Stimulated activated CD4-positive, alpha-beta T cell treated with anti-CD3 and anti-CD28 coated beads, Interleukin-1b, Interleukin-23, amount 100 ng/mL, for 1 hour (primary cell): ENCODE measurements at places on chromosomes 7 and 10.

DNA sequence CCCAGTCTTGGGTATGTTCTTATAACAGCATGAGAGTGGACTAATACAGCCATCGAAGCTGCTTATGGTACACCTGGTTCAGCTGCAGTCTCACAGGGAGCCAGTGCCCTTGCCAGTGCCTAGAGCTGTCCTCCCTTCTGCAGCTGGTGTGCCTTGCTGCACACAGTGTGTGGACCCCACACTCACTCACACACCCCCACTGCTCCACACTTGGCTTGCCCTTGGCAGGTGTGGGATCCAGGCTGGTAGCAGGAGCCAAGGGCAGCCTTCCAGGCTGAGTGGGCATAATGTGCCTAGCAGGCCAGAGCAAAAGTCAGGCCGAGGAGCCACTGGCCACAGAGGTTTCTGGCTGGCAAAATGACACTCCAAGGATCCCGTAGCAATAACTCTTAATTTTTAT is 217.3 kb downstream of the GPR158 start:
- no peak for DNase-seq

GRCh38 chr7:6419310-6419773 is 28.4 kb downstream of the DAGLB start:
- no peak for DNase-seq

GRCh38 chr10:63294781-63295180 is 161.7 kb downstream of the NRBF2 start:
- DNase-seq = no peak

GRCh38 chr7:102953406-102953805 is 40.6 kb downstream of the LRRC17 start:
- DNase-seq = no peak

GRCh38 chr7:120304674-120305073 is 31.7 kb downstream of the KCND2 start:
- no peak for DNase-seq
